Colonic mucosa (tissue), 4 donors: ENCODE measurements at places on chromosomes 5 and 9. TPM values are rescaled to one million over a fixed set of nuclear protein-coding genes. Genes with fewer than 3 reads are reported as not detected.
A peak's percentile ranks its signal among the peaks of the same experiment; 100 is the strongest.

DNA sequence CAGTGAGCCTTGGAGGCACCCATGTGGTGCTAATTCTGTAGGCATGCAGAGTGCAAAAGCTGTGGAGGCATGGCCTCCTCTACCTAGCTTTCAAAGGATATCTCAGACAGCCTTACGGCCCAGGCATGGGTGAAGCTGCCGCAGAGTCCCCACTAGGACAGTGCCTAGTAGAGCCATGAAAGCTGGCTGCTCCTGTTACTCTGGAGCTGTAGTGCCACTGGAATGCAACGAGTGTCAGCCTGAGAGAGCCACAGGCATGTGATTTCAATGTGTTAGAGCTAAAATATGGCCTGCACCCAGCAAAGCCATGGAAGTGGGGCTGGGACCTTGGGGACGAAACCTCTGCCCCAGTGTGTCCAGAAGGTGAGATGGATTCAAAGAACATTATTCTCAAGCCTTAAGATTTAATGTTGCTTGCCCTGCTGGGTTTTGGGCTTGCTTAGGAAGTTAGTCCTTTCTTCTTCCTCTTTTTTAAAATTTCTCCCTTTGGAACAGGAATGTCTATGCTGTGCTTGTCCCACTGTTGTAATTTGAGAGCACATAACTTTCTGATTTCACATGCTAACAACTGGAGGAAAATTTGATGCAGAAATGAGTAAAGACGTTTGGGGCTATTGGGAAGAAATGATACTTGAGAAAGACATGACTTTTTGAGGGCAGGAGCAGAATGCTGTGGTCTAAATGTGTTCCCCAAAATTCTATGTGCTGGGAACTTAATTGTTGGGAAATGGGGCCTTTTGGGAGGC, 298.4 kb downstream of the PSAT1 start:
- H3K27me3 ChIP-seq: no peaks in the 10 kb centered on the region
- H3K27ac ChIP-seq: no peak overlapping the region
- no peak for DNase-seq
- H3K4me1 ChIP-seq: no peaks in the 10 kb centered on the region
- H3K4me3 ChIP-seq: no peak overlapping the region

GRCh38 chr9:114538241-114538640, 33.0 kb upstream of the WHRN start:
- H3K36me3 ChIP-seq: no peaks in the 10 kb centered on the region
- no peak overlapping the region for H3K27ac ChIP-seq
- peak; percentile 42 for DNase-seq
- H3K27me3 ChIP-seq: no peaks in the 10 kb centered on the region

- H3K4me3 ChIP-seq: no peak overlapping the region
- peaks cover 19% of the 10 kb centered on the region for H3K4me1 ChIP-seq
- H3K36me3 ChIP-seq: peaks cover 6% of the 10 kb centered on the region
- H3K27me3 ChIP-seq: no peaks in the 10 kb centered on the region
Measured at GRCh38 chr5:172906436-172906835, 52.8 kb upstream of the RPL26L1 start.

DNA sequence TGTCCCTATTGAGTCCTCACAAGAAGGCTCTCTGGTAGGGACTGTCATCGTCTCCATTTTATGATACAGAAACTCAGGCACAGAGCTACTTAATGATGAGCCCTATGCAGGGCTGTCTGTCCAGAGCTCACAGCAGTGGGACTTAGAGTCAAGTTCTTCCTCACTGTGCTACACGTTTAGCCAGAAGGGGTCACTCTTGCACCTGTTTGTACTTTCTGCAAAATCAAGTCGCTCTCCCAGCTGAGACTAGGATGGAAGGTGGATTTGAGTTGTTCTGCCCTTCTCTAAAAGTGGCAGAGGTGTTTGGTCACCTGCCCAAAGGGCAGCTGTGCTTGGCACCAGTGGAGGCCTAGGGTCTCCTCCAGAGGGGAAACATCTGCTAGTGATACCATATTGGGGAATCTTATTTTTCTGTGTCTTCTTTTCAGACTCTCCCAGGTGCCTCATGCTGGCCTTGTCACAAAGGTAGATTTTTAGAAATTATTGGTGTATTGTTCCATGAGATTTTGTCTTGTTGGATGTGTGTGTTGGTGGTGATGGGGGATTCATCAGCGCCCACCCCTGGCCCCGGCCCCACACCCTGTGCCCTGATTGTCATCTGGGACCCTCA, 104.2 kb downstream of the PPARGC1B start:
- H3K4me3 ChIP-seq: no peak overlapping the region
- no peaks in the 10 kb centered on the region for H3K36me3 ChIP-seq
- peak; percentile 77 for DNase-seq
- no peak overlapping the region for H3K27ac ChIP-seq

GRCh38 chr5:103059525-103059924, 60.4 kb downstream of the GIN1 start:
- no peak overlapping the region for H3K4me3 ChIP-seq
- no peak for DNase-seq
- H3K4me1 ChIP-seq: no peaks in the 10 kb centered on the region
- no peak overlapping the region for H3K27ac ChIP-seq

The PCDHA11 gene
- not detected for total RNA-seq

The CDC25C gene
- total RNA-seq: 10.2 TPM

The LCN9 gene
- not detected for total RNA-seq

The FOXD4L3 gene
- total RNA-seq: not detected

The THBS4 gene
- total RNA-seq: 0.27 TPM

The LRRC19 gene
- total RNA-seq: 48.9 TPM
